ENCODE measurements at places on chromosomes 2 and 18.

- DNase-seq: peak; percentile 46
Measured at GRCh38 chr2:113117541-113118262, 9.7 kb upstream of the IL1RN start.

DNA sequence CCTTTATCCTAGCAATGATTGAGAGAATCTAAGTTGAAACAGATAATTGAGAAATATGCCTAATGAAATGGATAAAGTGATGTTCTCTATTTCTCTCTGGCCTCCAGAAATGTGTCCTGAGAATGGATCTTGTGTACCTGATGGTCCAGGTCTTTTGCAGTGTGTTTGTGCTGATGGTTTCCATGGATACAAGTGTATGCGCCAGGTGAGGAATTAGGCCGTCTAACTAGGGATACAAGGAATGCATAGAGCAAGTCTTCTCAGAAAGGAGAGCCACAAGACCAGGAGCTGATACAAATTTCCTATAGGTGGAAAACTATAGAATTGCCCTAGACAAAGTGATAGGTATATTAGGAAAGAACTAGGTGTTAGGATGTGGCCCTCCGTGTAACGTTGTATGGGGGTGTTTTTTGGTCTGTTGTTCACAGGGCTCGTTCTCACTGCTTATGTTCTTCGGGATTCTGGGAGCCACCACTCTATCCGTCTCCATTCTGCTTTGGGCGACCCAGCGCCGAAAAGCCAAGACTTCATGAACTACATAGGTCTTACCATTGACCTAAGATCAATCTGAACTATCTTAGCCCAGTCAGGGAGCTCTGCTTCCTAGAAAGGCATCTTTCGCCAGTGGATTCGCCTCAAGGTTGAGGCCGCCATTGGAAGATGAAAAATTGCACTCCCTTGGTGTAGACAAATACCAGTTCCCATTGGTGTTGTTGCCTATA lies 592 bp upstream of the CAD start:
- DNase-seq: no peak

- no peak for DNase-seq
Measured at GRCh38 chr2:215831296-215831913, 181.9 kb downstream of the MREG start.

DNA sequence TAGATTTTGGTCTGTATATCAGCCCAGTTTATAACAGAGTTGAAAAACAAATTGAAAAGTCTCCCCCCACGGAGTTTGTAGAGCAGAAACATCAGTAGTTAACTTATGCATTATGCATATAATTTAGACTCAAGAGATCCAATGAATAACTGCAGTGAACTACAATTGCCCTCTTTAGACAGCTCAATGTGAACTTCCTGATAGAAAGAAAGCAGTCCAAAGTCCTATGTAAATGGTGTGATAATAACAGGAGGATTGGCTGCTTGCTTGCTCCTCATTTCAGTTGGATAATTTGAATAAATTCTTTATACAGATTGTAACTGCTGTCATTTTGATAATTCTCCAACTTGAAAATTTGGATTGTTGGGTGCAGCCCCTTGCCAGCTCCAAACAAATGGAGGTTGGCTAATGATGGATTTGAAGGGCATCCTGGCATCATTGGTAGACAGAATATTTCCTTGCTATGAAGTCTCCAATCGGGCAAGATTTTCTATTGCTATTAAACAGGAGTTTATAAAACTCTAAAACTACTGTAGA lies 297.1 kb downstream of the ASXL3 start:
- DNase-seq: no peak

DNA sequence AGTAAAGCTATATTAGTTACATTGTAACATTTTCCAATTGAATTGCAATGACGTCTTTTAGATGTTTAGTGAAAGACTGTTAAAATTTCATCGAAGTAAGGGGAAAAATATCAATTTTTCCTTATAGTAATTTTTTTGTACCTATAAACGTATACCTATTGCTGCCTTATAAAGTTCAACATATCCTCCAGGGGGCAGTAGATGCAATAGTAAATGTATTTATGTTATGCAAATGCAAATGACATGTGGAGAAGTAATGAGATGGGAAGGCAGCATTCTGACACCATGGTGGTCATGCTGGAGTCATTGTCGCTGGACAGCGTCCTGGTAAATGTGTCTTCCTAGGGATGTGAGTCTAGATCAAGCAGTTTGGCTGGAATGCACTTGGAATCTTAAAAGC lies 38.7 kb downstream of the MSTN start:
- no peak for DNase-seq

DNA sequence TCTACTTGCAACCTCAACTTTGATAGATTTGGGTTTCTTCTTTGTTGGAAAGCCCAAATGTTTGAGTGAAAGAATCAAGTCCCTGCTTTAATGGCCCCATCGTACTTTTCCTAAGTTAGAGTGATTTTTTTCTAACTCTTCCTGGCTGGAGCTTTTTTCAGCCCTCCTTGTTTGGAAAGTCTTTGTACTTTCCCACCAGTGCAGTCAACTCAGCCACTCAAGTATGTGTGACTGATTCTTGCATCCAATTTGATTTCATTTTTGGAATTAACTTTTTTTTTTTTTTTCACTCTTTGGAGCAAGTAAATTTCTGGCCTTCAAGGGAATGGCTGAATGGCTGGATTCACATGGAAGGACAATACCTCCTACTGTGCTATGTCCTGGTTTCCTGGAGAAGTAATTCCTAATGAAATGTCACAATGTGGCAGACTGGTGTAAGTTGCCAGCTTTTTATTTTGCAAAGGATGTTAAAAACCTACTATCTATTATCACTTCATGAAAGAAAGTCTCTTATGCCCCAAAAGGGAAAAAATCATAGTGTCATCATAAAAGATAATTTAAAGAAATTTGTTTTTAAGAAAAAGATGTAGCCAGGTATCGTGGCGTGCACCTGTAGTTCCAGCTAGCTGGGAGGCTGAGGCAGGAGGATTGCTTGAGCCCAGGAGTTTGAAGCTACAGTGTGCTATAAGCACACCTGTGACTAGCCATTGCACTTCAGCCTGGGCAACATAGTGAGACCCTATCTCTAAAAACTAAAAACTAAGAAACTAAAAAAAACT lies 76.0 kb upstream of the ZFP36L2 start:
- DNase-seq: no peak

GRCh38 chr18:54035927-54036326 lies 188.5 kb downstream of the MBD2 start:
- no peak for DNase-seq

- no peak for DNase-seq
Measured at GRCh38 chr2:225010804-225011203, 31.5 kb downstream of the DOCK10 start.

DNA sequence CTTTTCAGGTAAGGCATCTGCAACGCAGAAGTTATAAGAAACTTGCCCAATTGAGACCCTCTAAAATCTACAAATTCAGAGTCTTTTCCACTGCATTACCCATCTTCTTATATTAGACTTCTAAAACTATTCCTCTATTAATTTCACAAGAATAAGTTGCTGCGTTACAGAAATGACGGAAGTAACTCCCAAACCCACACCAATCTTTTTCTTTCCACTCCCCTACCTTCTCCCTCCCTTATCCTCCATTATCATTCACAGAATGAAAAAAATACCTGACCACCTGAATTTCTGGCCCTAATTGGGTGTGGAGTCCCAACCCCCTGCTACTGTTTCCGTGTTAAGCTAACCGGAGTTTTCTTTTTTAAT lies 689 bp downstream of the RPRD1A start:
- no peak for DNase-seq

GRCh38 chr2:30421604-30422443 lies 25.2 kb upstream of the LCLAT1 start:
- DNase-seq: no peak

GRCh38 chr2:53820048-53820447 lies 33.2 kb downstream of the ERLEC1 start:
- DNase-seq: no peak

All from stimulated activated CD4-positive, alpha-beta T cell treated with anti-CD3 and anti-CD28 coated beads, Interleukin-4, amount 100 ng/mL, for 48 hours (primary cell).